ENCODE measurements at places on chromosomes 2 and 18.

DNA sequence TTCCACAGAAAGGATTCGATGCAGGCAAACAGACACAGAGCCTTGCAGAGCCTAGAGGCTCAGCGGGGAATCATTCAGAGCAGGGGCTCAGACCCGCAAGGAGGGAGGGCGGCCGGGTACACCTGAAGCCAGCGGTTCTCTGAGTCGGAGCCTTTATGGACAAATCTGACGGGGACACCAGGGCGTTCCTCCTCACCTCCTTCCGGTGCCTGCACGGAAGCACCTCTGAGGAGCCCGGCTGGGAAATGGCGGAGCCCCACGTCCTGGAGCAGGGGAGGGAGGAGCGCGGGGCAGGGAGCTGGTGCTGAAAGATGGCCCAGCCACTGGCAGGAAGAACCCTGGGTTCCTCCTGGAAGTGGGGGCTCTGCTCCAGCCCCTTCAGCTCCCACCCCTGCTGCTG lies 193.5 kb upstream of the ALKAL2 start:
- no peak overlapping the region for H3K4me3 ChIP-seq
- DNase-seq = no peak
- H3K27me3 ChIP-seq = peaks cover 9% of the 10 kb centered on the region
- no peaks in the 10 kb centered on the region for H3K36me3 ChIP-seq
- no peak overlapping the region for H3K27ac ChIP-seq

DNA sequence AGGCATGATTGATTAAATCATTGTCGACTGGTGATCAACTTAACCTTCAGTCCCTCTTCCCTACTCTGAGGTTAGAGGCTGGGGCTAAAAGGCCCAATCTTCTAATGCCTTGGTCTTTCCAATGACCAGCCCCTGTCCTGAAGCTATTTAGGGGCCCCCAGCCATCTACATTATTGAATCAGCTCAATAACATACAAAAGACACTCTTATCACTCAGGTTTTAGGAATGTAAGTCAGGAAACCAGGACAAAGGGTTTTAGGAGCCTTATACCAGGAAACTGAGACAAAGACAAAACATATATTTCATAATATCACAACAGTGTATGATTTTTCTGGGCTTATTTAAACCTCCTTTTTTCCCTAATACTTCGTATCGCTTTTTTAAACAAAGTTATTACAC lies 198.6 kb downstream of the RNF152 start:
- no peak overlapping the region for H3K4me3 ChIP-seq
- no peaks in the 10 kb centered on the region for H3K27me3 ChIP-seq
- no peak overlapping the region for H3K27ac ChIP-seq
- no peak for DNase-seq

- DNase-seq = no peak
- no peaks in the 10 kb centered on the region for H3K27me3 ChIP-seq
- no peak overlapping the region for H3K4me3 ChIP-seq
- no peaks in the 10 kb centered on the region for H3K4me1 ChIP-seq
- no peak overlapping the region for H3K27ac ChIP-seq
- no peaks in the 10 kb centered on the region for H3K36me3 ChIP-seq
These were observed 223.5 kb downstream of the EIPR1 start for GRCh38 chr2:3154146-3154545.

GRCh38 chr2:113724010-113724409 lies 32.4 kb downstream of the SLC35F5 start:
- peaks cover 26% of the 10 kb centered on the region for H3K36me3 ChIP-seq
- no peak overlapping the region for H3K4me3 ChIP-seq
- no peaks in the 10 kb centered on the region for H3K27me3 ChIP-seq
- H3K4me1 ChIP-seq = no peaks in the 10 kb centered on the region
- DNase-seq = no peak
- H3K27ac ChIP-seq = no peak overlapping the region

DNA sequence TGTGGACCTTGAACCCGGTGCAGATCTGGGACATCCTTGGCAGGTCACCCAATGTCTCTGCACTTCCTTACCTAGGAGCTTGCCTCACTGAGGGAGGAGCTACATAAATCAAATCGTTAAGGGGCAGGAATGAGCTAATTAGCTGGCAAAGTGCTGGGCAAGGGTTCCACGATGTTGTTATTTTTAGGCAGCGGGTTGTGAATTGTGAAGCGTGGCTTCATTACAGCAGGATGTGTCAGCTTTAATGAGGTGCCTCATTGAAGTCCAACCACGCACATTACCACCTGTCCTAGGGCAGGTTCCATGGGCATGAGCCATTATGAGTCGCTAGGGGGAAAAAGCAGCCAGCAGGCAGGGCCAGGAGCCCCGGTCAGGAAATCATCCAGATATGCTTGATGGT lies 127.0 kb upstream of the AGAP1 start:
- no peaks in the 10 kb centered on the region for H3K4me1 ChIP-seq
- no peaks in the 10 kb centered on the region for H3K36me3 ChIP-seq
- peaks cover 17% of the 10 kb centered on the region for H3K27me3 ChIP-seq
- H3K27ac ChIP-seq = no peak overlapping the region
- DNase-seq = no peak

- H3K27me3 ChIP-seq = no peaks in the 10 kb centered on the region
- no peak overlapping the region for H3K4me3 ChIP-seq
- no peak overlapping the region for H3K27ac ChIP-seq
- no peak for DNase-seq
- peaks cover 29% of the 10 kb centered on the region for H3K4me1 ChIP-seq
These were observed 143.4 kb downstream of the MGAT5 start for GRCh38 chr2:134397146-134397896.

DNA sequence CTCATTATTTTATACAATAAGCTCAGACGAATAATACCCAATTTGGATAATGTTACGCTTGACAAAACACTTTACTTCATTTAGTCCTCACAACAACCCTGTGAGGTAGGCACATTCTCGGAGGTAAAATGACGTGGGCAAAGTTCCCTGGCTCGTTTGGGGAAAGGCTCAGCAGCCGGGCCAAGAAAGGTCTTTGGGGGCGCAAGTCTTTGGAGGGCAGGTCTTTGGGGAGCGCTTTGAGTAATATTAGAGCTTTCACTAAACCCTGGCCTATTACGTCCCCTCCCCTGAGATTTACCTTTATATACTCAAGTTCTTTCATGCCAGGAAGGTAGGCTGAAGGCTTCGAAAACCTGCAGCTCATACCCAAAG lies 427 bp downstream of the RBKS start:
- peak overlapping the region; percentile 96 for H3K27ac ChIP-seq
- no peaks in the 10 kb centered on the region for H3K36me3 ChIP-seq
- no peaks in the 10 kb centered on the region for H3K27me3 ChIP-seq
- peaks cover 36% of the 10 kb centered on the region for H3K4me1 ChIP-seq
- DNase-seq = no peak

GRCh38 chr2:111127351-111127750 lies 6.6 kb downstream of the BCL2L11 start:
- DNase-seq = no peak
- H3K4me1 ChIP-seq = peaks cover 16% of the 10 kb centered on the region
- no peak overlapping the region for H3K4me3 ChIP-seq
- H3K27ac ChIP-seq = no peak overlapping the region
- peaks cover 22% of the 10 kb centered on the region for H3K36me3 ChIP-seq
- H3K27me3 ChIP-seq = no peaks in the 10 kb centered on the region

GRCh38 chr2:96869822-96870625 lies at the start of gene SEMA4C:
TSS of gene SEMA4C (minus strand) at chr2:96870080. CDS start at chr2:96867886, 2,194 bp downstream.
- peak within 1 kb of the TSS; percentile 98 for H3K27ac ChIP-seq
- peak within 1 kb of the TSS; percentile 99 for H3K4me3 ChIP-seq
- H3K36me3 ChIP-seq = peaks cover 14% of the 10 kb centered on the region
- no peaks in the 10 kb centered on the region for H3K27me3 ChIP-seq
- peaks cover 67% of the 10 kb centered on the region for H3K4me1 ChIP-seq
- peak; percentile 80 for DNase-seq

DNA sequence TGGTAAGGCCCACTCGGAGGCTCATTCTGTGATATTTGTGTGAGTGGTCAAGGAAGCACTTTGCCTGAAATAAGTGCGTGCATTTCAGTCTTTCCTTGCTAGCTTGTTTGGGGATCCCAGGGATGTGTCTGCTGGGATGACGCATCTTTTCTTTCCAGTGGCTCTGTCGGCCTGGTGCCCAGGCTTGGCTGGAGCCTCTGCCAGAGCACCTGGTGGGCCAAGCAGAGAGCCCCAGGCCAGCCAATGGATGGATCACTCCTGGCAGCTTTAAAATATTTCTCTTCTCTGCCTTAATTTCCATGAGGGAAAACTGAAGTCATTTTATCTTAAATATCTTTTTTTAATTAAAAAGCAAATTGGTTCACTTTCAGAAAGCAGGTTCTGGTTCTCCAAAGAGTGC lies 501.8 kb upstream of the HS6ST1 start:
- no peaks in the 10 kb centered on the region for H3K36me3 ChIP-seq
- H3K4me3 ChIP-seq = no peak overlapping the region
- H3K27me3 ChIP-seq = no peaks in the 10 kb centered on the region
- peaks cover 3% of the 10 kb centered on the region for H3K4me1 ChIP-seq
- no peak overlapping the region for H3K27ac ChIP-seq

- H3K36me3 ChIP-seq = no peaks in the 10 kb centered on the region
- no peak overlapping the region for H3K4me3 ChIP-seq
- DNase-seq = no peak
- H3K27me3 ChIP-seq = no peaks in the 10 kb centered on the region
These were observed 59.3 kb downstream of the PMAIP1 start for GRCh38 chr18:59959073-59959472.

DNA sequence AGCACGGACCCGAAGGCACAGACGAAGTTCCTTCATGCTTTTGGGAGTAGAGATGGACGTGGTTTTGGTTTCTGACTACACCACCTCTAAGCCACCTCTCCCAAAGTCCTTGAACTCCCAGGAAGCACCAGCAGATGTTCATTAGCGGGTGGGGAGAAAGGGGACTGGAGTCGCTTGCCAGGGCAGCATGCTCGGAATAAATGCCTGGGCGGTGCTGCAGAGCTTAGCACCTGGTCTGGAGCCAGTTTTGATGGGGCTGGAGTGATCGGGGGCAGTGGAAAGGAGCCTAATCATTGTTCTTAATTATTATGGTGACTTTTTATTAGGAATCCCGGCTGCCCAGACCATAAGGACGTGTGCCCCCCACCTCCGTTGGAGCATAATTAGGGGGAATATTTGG lies 220.8 kb downstream of the TFCP2L1 start:
- peaks cover 6% of the 10 kb centered on the region for H3K27me3 ChIP-seq
- H3K36me3 ChIP-seq = no peaks in the 10 kb centered on the region
- H3K27ac ChIP-seq = no peak overlapping the region

GRCh38 chr2:43717322-43717721 lies 41.1 kb upstream of the C1GALT1C1L start:
- no peaks in the 10 kb centered on the region for H3K27me3 ChIP-seq
- no peak for DNase-seq
- H3K27ac ChIP-seq = no peak overlapping the region
- no peak overlapping the region for H3K4me3 ChIP-seq

- no peaks in the 10 kb centered on the region for H3K36me3 ChIP-seq
- no peaks in the 10 kb centered on the region for H3K27me3 ChIP-seq
- no peaks in the 10 kb centered on the region for H3K4me1 ChIP-seq
- no peak overlapping the region for H3K27ac ChIP-seq
- no peak overlapping the region for H3K4me3 ChIP-seq
These were observed 89.1 kb upstream of the LHCGR start for GRCh38 chr2:48844417-48845155.

DNA sequence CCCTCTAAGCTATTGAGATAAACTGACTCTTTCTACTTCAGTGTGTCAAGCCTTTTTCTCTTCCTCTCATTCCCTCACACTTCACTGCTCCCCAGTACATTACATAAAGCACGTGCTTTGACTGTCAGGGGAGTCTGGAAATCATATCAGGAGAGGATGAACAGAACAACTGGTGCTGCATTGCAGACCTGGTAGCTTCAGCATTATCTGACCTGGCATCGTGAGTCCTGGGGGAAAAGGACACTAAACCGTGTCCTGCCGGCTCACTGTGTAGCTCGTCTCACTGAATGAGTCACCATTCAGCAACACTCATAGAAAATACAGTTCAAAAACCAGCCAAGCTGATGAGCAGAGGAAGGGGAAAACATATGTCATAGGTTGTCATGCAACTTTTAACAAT lies 108.5 kb upstream of the UNC80 start:
- no peaks in the 10 kb centered on the region for H3K27me3 ChIP-seq
- no peak overlapping the region for H3K4me3 ChIP-seq
- DNase-seq = no peak
- H3K36me3 ChIP-seq = no peaks in the 10 kb centered on the region
- H3K4me1 ChIP-seq = no peaks in the 10 kb centered on the region
- H3K27ac ChIP-seq = no peak overlapping the region

- H3K36me3 ChIP-seq = no peaks in the 10 kb centered on the region
- H3K27ac ChIP-seq = no peak overlapping the region
- peaks cover 10% of the 10 kb centered on the region for H3K4me1 ChIP-seq
- DNase-seq = no peak
- H3K27me3 ChIP-seq = no peaks in the 10 kb centered on the region
These were observed 40.4 kb downstream of the PTPN2 start for GRCh38 chr18:12843420-12844350.

DNA sequence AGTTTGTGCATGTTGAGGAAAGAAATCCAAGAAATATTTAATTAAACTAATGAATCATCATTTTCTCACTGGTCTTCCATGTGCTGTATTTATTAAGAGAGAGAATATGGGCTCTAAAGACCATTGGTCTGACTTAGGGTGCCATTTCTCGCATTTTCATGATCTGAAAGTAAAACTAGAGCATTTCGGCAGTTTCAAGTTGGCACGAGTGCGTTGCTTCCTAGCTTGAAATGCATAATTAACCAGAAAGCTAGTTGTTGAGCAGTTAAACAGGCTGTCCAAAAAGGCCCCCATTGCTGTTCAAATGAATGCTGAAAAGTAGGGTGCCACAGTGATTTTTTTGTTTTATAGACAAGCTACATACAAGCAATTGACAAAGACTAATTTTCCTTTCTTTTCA lies 47.4 kb downstream of the SLC8A1 start:
- H3K36me3 ChIP-seq = no peaks in the 10 kb centered on the region
- no peaks in the 10 kb centered on the region for H3K27me3 ChIP-seq
- no peak overlapping the region for H3K27ac ChIP-seq
- peaks cover 3% of the 10 kb centered on the region for H3K4me1 ChIP-seq
- DNase-seq = no peak

GRCh38 chr2:217193431-217194340 lies 333.8 kb upstream of the TNP1 start:
- H3K4me3 ChIP-seq = no peak overlapping the region
- H3K4me1 ChIP-seq = peaks cover 6% of the 10 kb centered on the region
- H3K27me3 ChIP-seq = no peaks in the 10 kb centered on the region
- H3K36me3 ChIP-seq = no peaks in the 10 kb centered on the region
- H3K27ac ChIP-seq = no peak overlapping the region
- no peak for DNase-seq

- no peaks in the 10 kb centered on the region for H3K36me3 ChIP-seq
- H3K4me1 ChIP-seq = peaks cover 10% of the 10 kb centered on the region
- no peak overlapping the region for H3K4me3 ChIP-seq
- no peak for DNase-seq
These were observed 466.1 kb upstream of the HS6ST1 start for GRCh38 chr2:128784626-128785306.

Data from suprapubic skin (tissue), 4 donors.